Mammary epithelial cell (primary cell): ENCODE measurements at places on chromosomes 11 and 22.

- DNase-seq, result no peak
These were observed 496.2 kb downstream of the INSC start for GRCh38 chr11:15610881-15611280.

GRCh38 chr11:124837491-124837856, 27.8 kb upstream of the ROBO3 start:
- peak; percentile 71 for DNase-seq

- no peak for DNase-seq
These were observed 65.0 kb downstream of the MACROD1 start for GRCh38 chr11:64100782-64101353.

GRCh38 chr11:48172818-48173609, 43.6 kb upstream of the OR4B1 start:
- peak; percentile 32 for DNase-seq

DNA sequence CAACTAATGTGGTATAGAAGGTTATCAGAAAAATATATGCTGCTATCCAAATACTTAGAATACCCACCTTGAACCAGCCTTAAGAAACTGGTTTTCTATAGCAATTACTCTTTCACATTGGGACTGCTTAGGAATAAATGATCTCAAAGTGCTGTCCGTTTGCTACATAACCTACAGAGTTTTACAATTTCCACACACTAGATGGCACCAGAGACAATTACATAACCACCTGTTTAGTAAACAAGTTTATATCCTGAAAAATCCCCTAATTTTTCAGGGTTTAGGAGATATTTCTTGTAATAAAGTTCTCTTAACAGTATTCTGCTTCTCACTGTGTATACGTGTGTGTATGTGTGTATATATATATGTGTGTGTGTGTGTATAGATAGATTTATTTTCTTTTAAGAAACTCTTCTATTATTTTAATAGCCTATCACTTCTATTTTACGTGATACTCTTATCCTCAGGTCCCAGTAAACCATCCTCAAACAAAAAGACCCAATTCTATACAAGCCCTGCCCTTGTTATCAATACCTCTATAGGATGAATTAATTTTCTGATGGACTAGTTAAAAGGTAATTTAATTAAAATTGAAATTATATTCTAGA, 6.7 kb upstream of the OR5I1 start:
- peak; percentile 16 for DNase-seq
